ENCODE measurements at places on chromosomes 13 and 19. TPM values are rescaled to one million over a fixed set of nuclear protein-coding genes. Genes with fewer than 3 reads are reported as not detected.
A peak's percentile ranks its signal among the peaks of the same experiment; 100 is the strongest.

- DNase-seq, result no peak
Measured at GRCh38 chr13:97798836-97799235, 154.6 kb upstream of the IPO5 start.

DNA sequence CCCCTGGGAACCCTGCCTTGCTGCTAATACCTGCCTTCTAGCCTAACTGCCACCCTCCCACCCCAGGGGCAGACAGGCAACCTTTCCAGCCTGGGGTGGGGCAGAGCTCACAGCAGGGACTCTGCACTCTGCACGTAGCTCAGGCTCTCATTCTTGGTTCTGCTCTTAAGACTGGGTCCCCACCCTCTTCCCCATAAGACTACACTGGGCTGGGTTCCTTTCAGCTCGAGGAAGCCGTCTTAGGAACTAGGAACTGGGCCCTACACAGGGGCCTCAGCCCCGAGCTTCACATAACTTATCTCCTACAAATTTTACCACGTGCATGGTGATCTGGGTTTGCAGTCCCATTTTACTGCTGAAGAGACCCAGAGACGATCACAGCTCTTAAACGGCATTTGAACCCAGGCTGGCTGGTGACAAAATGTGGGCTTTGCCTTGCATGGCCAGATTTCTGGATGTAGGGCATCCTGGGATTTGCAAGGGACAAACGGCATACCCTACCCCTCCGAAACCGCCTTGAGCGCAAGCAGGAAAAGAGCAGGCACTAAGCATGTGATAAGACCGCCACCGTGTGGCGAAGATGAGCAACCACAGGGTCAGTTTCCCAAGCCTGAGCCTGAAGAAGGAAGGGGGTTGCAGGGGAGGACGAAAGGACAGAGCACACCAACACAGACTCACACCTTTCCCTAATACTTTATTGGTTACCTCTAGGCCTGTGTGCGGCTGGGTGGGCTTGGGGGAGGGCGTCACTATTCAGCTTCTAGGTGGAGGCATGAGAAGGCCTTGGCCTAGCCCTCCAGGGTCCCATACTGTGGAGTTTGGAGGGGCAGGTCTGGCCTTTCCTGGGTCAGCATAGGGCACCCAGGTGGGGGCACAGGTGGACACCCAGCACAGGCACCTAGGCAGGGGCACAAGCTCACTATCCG is 5.1 kb downstream of the JUNB start:
- peak; percentile 43 for DNase-seq

DNA sequence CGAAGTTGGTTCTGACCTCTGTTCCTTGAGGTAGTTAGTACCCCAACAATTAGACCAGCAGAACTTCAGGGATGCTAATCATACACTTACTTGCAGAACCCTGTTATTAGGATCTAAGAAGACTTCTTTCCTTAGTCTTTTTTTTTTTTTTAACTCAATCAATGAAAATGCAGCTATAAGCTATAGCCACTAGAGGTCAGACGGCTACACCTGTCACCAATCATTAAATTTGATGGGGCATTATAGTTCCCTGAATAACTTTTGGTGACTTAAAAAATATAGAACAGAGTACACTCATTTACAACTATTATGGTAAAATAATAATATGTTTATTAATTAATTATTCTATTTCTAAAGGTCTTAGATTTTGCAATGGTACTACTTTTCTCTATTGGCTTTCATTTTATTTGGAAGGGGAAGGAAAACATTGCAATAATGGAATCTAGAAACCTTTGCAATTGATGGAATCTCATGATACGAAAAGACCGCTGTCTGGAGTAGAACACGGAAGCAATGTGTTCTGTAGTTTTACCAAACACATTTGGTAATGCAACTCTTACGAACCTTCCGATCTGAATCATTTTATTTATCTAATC is 483.2 kb downstream of the DIAPH3 start:
- DNase-seq, result no peak

DNA sequence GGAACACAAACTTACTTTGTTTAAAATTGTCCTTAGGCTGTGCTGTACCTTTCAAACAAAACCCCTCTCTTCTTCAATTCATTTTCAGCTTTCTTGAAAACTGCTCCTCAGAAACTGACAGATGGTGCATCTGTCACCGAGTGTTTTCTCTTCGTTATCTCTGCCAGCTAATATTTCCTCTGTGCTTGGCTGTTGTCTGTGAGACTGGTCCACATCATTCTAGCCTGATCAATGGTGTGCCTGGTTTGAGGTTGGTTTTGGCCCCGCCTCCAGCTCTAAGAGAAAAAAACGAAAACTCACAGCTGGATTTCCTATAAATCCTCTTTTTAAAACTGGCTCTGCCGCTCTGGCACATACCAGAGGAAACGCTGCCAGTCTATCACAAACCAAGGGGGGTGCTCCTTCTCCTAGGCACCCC is 79.7 kb downstream of the STARD13 start:
- DNase-seq, result no peak

DNA sequence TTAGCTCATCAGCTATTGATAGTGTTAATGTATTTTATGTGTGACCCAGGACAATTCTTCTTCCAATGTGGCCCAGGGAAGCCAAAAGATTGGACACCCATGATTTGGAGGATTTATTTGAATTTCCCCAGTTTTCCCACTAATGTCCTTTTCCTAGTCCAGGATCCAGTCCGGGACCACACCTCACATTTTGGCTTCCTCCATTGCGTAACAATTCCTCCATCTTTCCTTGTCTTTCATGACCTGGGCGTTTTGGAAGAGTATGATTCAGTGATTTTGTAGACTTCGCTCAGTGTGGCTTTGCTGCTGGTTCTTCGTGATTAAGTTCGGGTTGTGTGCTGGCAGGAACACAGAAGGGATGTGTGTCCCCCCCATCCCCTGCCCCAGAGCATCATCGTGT is 3.3 kb upstream of the ATP4A start:
- DNase-seq, result no peak

PRRG2 gene
- 3.1 TPM for total RNA-seq

OR10H1 gene
- not detected for total RNA-seq

SHISA7 gene
- not detected for total RNA-seq

CEACAM16 gene
- total RNA-seq, result not detected

TEAD2 gene
- total RNA-seq, result 46.5 TPM

All from pulmonary artery endothelial cell (primary cell).